ENCODE measurements at places on chromosomes 13 and 19. TPM values are rescaled to one million over a fixed set of nuclear protein-coding genes. Genes with fewer than 3 reads are reported as not detected.

Gene MVB12A
- 17.5 TPM for total RNA-seq

GRCh38 chr13:29524176-29524575 is 71.3 kb downstream of the SLC7A1 start:
- DNase-seq, result no peak

Gene NLRP7
- 0.82 TPM for total RNA-seq

GRCh38 chr19:15129856-15130585 is 22.8 kb downstream of the SYDE1 start:
- no peak for DNase-seq

DNA sequence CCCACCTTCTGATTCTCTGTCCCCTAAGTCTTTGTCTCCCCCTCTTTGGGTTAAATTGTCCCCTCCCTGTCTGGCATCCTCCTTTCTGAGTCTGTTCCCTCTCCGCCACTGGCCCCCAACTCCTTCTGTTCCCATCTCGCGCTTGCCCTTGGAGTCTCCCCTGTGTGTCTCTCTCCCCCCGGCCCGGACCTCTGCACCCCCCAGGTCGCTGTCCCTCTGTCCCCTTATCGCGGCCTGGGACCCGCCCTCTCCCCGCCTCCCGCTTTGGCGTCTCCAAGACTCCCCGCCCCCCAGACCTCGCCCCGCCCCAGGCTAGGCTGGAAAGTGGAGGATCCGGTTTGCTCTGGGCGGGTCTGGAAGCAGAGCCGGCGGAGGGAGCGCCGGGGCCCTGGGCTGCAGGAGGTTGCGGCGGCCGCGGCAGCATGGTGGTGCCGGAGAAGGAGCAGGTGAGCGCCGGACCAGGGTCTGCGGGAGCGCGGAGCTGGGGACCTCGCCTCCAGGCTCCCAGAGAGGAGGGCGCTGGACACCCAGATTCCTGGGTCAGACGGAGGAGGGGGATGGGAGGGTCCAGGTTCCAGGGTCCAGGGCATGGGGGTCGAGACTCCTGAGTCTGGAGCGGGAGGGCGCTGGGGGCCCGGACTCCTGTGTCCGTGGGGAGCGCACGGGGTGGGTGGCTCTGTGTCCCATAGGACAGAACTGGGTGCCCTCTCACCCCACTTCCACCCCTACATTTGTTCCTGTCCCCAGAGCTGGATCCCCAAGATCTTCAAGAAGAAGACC is at the start of gene TRPM4:
TSS of gene TRPM4 (plus strand) at position 348 of the 780 bp plus-strand sequence. CDS start at position 423, 75 bp downstream.
- DNase-seq, result peak; percentile 71

Gene CEACAM16
- not detected for total RNA-seq

DNA sequence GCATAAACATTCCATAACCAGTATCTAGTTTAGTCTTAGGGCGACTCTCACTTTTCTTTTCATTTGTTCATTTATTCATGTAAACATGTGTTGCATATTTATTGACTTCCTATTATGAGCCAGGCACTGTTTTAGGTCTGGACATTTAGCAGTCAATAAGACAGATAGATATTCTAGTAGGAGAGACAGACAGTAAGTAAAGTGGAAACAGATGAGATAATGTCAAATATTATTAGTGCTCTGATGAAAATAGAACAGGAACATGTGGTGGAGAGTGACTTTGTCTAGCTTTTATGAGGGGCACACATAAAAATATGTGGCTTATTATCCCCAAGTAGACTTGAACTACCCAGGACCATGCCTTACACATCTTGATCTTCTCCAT is 193.0 kb downstream of the NDFIP2 start:
- no peak for DNase-seq

DNA sequence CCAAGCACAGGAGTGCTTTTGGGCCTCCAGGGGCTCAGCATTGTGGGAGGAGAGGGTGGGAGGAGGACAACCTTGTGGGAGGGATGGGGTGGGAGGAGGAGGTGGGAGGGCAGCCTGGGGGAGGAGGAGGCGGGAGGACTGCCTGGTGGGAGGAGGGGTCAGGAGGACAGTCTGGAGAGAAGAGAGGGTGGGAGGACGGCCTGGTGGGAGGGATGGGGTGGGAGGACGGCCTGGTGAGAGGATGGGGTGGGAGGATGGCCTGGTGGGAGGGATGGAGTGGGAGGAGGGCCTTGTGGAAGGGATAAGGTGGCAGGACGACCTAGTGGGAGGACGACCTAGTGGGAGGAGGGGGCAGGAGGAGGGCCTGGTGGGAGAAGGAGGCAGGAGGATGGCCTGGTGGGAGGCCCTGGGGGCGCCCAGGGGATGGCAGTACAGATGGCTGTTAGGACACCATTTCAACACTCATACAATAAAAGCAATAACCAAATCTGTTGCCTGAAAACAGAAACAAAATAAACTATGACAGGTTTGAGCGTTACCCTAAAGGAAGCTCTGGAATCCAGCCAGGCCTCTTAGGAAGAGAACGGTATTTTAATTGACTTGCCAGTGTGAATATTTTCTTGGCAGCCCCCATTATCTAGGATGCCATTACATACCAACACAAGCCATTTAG is 63.7 kb downstream of the CRYL1 start:
- DNase-seq, result no peak

GRCh38 chr19:45954156-45954555 is 19.5 kb downstream of the NOVA2 start:
- no peak for DNase-seq

- DNase-seq, result no peak
Measured at GRCh38 chr13:49654011-49654410, 25.7 kb downstream of the ARL11 start.

DNA sequence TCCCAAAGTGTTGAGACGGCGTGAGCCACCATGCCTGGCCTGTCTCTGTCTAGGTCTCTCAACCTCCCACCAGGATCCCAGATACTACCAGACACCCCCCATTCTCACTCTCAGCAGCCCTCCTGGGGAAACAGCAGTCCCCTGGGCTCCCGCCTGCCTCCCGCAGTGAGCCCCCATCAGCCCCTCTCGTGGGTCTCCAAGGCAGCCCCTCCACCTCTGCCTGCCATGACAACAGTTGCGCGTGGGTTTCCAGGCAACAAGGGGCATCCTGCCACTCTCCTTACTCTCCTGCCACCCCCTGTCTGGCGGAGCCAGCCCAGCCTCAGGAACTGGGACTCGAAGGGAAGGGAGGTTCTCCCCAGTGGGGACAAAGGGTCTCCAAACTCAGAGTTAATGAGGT is 5.2 kb downstream of the LRRC4B start:
- no peak for DNase-seq

Gene CEACAM1
- total RNA-seq, result not detected

Gene LYL1
- 2.9 TPM for total RNA-seq

Gene KLK3
- total RNA-seq, result not detected

DNA sequence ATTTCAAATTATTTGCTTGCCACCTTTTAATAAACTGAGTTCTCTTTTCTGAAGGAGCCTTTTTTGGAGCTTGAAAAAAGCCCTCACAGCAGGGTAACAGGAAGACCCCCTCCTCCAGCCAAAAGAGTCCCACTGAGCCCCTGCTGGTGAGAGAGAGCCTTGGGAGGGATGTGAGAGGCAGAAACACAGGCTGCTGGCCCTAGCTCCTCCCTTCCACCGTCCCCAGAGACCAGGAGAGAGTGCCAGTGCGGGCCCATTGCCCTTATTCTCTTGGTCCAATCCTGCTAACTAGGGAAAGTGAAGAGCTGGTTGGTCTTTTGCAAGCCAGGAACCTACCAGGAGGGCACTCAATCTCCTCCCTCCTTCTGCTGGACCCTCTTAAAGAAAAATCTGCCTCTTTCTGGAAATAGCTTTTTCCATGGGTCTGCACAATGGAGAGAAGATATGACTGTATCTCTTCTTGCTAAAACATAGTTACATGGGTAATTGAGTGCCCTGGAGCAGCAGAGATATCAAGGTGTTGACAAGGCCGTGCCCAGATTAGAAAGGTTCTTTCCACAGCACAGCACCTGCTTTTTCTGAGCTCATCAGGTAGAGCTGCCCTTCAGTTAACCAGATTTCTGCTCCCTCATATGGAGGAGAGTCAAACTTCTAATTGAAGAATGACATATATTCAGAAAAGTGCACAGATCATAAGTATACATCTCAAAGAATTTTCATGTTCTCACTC is 113.9 kb downstream of the LRCH1 start:
- no peak for DNase-seq

GRCh38 chr13:32142956-32143375 is 111.4 kb downstream of the FRY start:
- no peak for DNase-seq

Gene KIR3DL1
- not detected for total RNA-seq

DNA sequence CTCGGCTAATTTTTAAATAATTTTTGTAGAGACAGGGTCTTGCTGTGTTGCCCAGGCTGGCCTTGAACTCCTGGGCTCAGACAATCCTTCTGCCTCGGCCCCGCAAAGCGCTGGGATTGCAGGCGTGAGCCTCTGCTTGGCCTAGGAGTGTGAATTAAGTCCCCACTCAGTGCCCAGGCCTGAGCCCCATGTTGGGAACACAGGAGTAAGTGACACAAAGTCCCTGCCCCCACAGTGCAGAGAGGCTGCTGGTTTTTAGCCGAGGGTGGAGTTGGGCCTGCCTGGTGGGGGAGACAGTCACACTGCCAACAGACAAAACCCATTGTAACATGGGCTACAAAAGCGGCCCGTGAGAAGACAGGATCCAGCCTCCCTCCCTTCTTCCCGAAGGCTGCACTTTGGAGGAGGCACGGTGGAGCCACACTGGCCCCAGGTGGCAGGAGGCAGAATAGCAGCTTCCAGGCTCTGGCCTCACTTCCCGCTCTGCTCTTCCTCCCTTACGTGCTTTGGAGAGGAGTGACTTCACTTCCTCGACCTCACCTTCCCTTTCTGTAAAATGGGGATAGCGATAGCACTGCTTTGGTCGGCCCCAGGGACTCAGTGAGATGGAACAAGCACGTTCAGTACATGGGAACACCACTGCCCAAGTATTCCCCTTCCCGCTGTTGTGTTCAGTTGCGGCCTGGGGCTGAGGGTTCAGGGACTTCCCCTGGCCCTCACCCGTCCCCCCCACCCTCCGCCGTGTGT is 15.2 kb upstream of the EHD2 start:
- DNase-seq, result peak; percentile 92

DNA sequence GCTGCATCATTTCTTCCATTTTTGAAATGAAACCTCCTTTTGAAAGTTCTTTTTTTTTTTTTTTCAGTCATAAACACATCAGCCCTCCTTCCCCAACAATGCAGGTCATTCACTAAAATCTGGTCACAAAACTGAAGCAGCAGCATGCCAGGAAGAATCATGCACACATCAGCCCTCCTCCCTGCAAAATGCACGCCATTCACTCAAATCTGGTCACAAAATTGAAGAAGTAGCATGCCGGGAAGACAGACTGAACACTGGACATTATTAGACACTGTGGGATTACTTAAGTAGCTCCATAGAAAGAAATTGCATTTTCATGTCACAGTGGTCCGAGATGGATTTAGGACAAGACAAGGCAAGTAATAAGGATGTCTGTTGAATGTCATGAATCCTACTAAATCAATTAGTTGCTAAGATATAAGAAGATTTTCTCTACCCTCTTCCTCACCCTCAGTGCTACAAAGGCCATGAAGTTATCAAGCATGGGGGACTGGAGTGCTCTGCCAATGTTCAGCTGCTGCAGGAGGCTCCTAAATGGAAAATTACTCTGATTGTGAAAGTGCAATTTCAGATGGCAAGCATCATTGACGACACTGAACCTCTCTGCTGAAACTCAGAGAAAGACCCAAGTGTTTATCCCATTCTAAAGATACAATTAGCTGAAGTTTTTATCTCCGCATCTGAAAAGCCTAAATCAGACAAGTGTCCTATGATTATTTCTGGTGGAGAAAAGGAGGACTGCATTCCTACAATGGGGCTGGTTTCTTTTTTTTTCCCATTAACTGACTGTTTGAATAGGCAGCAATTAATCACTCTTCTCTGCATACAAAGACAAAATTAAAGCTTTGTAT is 913.2 kb downstream of the DIAPH3 start:
- DNase-seq, result no peak

GRCh38 chr19:54172471-54173358 is at the start of gene TMC4:
Gene TMC4, minus strand, starts transcription at chr19:54173160. Its CDS starts 43 bp downstream, at chr19:54173117.
- DNase-seq, result peak; percentile 44

Gene ADAMTSL5
- under 0.01 TPM for total RNA-seq

Gene RXFP2
- 0.82 TPM for total RNA-seq

DNA sequence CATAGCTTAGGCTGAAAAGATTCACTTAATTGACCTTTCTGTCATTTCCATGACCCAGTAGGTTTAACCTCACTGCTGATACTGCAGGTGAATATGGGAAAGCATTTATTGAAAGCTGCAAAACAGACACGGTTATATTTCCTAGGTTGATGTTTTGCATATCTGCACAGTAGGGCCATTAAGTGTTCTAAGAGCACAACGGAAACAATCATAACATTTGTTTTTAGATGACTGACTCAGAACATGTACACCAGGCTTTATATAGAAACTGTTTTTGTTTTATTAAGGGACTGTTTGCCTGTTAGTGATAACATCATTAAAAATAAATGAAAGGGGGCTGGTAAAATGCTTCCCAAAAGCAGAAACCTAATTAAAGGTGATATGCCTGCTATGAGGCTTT is 367.8 kb downstream of the DACH1 start:
- DNase-seq, result no peak

DNA sequence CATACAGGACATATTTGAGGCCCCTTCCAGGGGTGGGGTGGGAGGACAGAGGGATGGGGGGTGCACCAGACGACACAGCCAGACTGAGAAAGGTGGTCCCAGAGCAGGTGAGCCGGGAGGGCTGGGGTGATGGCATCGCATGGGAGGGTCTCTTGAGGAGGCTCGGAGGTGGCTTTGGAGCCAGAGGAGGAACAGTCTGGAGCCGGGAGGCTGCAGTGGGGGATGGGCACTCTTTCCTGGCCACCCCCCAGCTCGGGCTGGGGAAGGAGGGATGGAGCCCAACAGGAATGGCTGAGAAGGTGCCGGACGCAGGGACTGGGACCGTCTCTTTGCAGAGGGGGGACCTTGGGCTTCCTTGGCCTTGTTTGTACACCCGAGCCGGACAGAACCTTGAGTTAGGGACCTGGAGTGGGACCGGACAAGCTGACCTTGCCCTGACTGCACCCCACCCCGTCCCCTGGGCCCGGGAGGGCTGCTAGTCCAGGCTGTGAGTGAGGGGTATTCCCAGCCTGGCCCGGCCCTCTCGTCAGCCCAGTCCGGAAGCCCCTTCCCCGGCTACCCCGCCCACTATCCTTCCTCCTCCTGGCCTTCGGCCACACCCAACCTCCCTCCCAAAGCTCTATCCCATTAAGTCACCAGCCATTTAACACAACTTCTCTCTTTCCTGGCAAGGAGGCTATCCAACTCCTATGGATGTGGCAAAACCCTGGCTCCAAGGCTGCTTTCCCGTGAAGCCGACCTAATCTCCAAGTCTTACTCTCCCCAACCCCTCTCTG is 816 bp upstream of the TBXA2R start:
- no peak for DNase-seq

Gene ZNF526
- 4.1 TPM for total RNA-seq

DNA sequence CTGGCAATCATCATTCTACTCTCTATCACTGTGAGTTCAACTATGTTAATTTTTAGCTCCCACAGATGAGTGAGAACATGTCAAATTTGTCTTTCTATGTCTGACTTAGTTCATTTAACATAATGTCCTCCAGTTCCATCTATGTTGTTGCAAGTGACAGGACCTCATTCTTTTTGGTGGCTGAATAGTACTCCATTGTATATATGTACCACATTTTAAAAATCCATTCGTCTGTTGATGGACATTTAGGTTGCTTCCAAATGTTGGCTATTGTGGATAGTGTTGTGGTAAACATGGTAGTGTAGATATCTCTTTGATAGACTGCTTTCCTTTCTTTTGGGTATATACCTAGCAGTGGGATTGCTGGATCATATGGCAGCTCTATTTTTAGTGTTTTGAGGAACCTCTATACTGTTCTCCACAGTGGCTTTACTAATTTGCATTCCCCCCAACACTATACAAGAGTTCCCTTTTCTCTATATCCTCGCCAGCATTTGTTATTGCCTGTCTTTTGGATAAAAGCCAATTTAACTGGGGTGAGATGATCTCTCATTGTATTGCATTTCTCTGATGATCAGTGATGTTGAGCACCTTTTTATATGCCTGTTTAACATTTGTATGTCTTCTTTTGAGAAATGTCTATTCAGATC is 124.1 kb downstream of the PCCA start:
- DNase-seq, result no peak

All from frontal cortex (tissue), 4 donors.